ENCODE measurements at places on chromosomes 6 and 20.

GRCh38 chr6:32117461-32117860 lies 8.3 kb upstream of the TNXB start:
- no peak for DNase-seq

DNA sequence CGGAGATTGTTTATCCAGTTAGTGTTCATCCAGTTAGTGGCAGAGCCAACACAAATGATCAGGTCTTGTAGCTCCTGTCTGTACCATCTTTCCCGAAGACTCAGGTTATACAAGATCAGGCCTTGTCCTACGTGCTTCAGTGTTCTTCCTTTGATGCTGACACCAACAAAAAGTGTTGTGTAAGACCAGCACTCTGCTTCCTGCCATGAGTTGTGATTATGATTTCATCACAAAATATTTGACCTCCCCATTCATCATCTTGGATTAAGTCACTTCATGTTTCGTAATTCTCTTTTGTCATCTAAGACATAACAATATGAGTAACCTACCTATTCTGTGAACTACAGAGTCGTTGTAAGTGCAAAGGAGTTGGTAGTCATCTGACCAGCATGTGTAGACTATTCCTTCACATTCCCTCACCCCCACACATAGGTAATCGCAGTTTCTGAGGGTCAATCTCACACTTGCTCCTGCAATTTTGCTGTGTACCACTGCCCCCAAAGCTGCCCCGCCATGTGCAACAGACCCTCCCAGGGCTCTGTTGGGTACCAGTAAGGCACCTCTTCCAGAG lies 135.6 kb upstream of the SLC22A23 start:
- peak; percentile 88 for DNase-seq

DNA sequence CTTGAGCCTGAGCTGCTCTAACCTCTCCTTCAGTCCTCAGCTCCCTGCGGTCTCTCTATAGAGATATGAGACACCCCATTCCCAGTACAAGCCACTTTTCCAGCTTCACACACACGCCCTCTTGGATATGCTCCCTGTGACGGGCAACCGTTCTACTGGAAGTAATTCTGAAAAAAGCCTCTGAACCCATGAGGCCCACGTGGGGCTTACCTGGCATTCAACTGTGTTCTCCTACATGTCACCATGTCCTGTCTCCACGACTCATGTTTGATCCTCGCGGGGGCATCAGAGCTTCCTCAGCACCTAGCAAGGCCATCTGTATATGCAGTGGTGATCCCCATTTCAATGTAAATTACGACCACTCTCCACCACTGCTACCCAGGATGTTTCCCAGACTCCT lies 69.2 kb upstream of the DUSP22 start:
- no peak for DNase-seq

- DNase-seq: no peak
These were observed 43.4 kb downstream of the TRAF3IP2 start for GRCh38 chr6:111562246-111562645.

DNA sequence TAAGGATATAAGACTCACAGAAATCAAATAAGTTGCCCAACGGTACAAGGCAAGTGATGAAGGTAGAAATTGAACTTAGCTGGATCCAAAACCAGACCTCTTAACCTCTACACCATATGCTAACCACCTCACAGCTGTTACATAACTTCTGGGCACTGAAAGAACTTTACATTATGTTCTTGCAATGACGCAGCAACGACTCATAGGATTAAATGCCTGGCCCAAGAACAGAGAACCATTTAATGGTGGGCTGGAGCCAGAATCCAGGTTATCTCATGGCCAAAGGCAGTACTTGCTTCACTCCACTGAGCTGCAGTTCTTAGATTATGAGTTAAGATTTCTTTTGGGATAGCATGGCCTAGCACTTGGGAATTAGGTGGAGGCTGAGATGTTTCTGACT lies 4.4 kb downstream of the TRMT6 start:
- peak; percentile 44 for DNase-seq

GRCh38 chr6:40436685-40437604 lies 150.2 kb downstream of the LRFN2 start:
- DNase-seq: no peak

GRCh38 chr6:33197431-33198048 lies 2.9 kb downstream of the RXRB start:
- peak; percentile 44 for DNase-seq

DNA sequence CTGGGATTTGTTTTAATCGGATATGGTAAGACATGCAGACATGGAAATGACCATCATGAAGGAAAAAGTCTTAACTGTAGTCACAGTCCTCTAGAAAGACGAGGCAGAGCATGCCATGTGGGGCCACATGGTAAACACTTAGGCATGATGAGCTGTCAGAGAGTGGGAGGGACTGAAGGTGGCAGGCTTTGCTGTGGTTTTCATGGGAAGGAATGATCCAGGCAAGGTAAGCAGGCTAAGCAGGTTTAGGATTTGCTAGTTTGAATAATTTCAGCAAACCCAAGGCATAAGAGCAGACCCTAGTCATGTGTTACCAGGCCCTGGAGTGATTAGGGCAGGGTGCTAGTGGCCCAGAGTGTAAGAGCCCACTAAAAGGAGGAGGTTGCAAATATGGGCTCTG lies 47.2 kb upstream of the STMND1 start:
- no peak for DNase-seq

DNA sequence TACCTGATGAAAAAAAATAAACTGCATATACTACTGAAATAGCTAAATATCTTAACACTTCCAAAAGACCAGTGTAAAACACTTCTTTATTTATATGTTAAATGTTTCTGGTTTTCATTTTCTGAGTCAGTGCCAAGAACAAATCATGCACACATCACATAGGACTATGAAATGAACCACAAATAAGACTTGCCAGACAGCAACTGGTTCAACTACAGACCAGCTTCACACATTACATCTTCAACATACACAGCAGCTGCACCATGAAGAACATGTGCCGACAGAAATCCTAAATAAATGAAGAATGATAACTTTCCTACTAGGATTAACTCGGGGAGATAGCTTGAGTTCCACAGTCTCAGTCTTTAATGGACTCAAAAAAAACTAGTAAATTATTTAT lies 168.3 kb upstream of the STXBP5 start:
- no peak for DNase-seq
